ENCODE measurements at places on chromosomes 5 and 9.

- no peaks in the 10 kb centered on the region for H3K4me1 ChIP-seq
- no peaks in the 10 kb centered on the region for H3K36me3 ChIP-seq
- H3K4me3 ChIP-seq: no peak overlapping the region
- H3K27me3 ChIP-seq: no peaks in the 10 kb centered on the region
- DNase-seq: no peak
These were observed 164.4 kb downstream of the FOCAD start for GRCh38 chr9:20848490-20848889.

- H3K27me3 ChIP-seq: no peaks in the 10 kb centered on the region
- DNase-seq: no peak
- H3K36me3 ChIP-seq: no peaks in the 10 kb centered on the region
- H3K27ac ChIP-seq: no peak overlapping the region
- no peak overlapping the region for H3K4me3 ChIP-seq
These were observed 16.7 kb downstream of the CEL start for GRCh38 chr9:133078486-133078885.

- no peak overlapping the region for H3K4me3 ChIP-seq
- no peak for DNase-seq
- no peaks in the 10 kb centered on the region for H3K36me3 ChIP-seq
- H3K27me3 ChIP-seq: no peaks in the 10 kb centered on the region
- no peak overlapping the region for H3K27ac ChIP-seq
- H3K4me1 ChIP-seq: 0 out of 2 replicates have a peak, but pooled peaks cover 5% of the 10 kb centered on the region
These were observed 19.3 kb downstream of the RFK start for GRCh38 chr9:76374783-76375559.

DNA sequence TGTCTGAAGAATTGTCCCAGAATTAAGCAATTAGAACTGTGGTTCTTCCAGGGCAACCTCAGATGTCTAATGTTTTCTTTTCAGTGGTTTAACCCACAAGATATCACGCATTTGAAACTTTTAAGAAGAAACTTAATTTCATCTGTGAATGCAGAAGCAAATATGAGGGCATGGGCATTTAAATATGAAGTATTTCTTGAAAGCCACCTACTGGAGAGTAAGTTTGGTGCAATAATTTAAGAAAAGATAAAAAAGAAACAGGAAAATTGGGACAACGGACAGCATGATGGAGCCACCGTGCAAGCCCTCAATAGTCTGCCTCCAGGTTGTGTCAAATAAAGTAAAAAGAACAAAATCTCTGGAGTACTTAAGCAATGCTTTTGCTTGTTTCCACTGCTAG is 1.2 kb upstream of the CAPSL start:
- peaks cover 12% of the 10 kb centered on the region for H3K27me3 ChIP-seq
- H3K4me1 ChIP-seq: no peaks in the 10 kb centered on the region
- no peak overlapping the region for H3K4me3 ChIP-seq
- H3K36me3 ChIP-seq: no peaks in the 10 kb centered on the region
- DNase-seq: no peak

GRCh38 chr9:133996531-133997520 is 4.7 kb upstream of the VAV2 start:
- H3K4me3 ChIP-seq: no peak overlapping the region
- no peak overlapping the region for H3K27ac ChIP-seq
- no peaks in the 10 kb centered on the region for H3K27me3 ChIP-seq
- H3K36me3 ChIP-seq: no peaks in the 10 kb centered on the region
- DNase-seq: no peak
- peaks cover 19% of the 10 kb centered on the region for H3K4me1 ChIP-seq

DNA sequence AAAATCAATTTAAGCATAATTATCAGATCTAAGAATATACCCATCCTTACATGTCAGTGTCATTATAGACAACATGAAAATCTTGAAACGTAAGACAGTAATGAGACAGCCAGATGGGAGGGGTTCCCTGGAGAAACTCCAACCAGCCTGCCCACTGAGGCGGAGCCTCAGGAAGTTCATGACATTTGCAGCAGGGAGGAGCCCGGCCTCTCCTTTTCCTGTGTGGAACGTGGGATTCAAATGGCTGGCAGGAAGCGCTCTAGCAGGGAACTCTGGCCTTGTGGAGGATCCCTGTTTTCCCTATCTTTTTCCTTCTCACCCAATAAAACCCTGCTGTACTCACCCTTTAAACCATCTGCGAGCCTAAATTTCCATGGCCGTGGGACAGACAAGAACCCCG is 176.6 kb upstream of the KCNN2 start:
- no peaks in the 10 kb centered on the region for H3K27me3 ChIP-seq
- DNase-seq: no peak
- H3K36me3 ChIP-seq: no peaks in the 10 kb centered on the region
- H3K4me3 ChIP-seq: no peak overlapping the region
- no peak overlapping the region for H3K27ac ChIP-seq

DNA sequence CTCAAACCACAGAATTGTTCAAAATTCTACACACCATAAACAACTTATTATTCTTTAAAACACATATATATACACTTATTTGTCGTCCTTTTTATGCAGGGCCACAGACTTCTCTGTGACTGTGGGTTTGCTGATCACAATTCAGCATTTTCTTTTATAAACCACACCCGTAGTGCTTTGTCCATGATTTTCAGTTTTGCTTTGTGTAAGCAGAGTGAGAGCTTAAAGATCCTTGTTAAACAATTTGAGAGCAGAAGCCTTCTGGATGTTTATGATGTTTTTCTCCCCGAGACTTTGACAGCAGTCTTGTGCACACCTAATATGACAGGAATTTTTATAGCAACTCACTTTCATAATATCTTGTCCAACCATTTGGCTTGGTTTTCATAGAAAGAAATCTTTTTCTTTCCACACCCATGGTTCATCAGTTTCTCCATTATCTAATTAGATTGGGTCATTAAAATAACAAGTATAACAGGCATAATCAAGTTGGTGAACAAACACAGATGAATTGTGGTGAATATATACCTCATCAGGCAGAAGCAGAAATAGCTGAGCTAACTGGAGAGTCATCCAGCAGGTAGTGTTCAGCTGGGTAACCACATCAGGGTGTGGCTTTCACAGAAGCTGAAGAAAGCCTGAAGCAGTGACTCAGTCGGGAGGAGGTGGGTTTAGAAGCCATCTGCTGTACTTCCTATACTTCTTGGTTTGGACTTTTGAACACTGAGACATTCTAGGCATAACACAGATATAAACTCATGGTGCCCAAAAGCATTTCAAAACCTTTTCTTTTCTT is 232.8 kb downstream of the DOCK8 start:
- H3K36me3 ChIP-seq: no peaks in the 10 kb centered on the region
- H3K27me3 ChIP-seq: no peaks in the 10 kb centered on the region
- H3K27ac ChIP-seq: no peak overlapping the region
- no peak overlapping the region for H3K4me3 ChIP-seq
- H3K4me1 ChIP-seq: no peaks in the 10 kb centered on the region

- DNase-seq: no peak
- peaks cover 4% of the 10 kb centered on the region for H3K36me3 ChIP-seq
- no peak overlapping the region for H3K4me3 ChIP-seq
These were observed 51.2 kb downstream of the ZNF618 start for GRCh38 chr9:113927277-113927676.

GRCh38 chr5:148730270-148730669 is 75.9 kb upstream of the HTR4 start:
- DNase-seq: no peak
- no peaks in the 10 kb centered on the region for H3K36me3 ChIP-seq
- H3K4me1 ChIP-seq: peaks cover 15% of the 10 kb centered on the region
- H3K27ac ChIP-seq: peak overlapping the region; percentile 56
- no peaks in the 10 kb centered on the region for H3K27me3 ChIP-seq

GRCh38 chr9:91073049-91073810 is 271.6 kb downstream of the SYK start:
- no peak overlapping the region for H3K4me3 ChIP-seq
- no peak for DNase-seq
- no peaks in the 10 kb centered on the region for H3K36me3 ChIP-seq
- H3K27me3 ChIP-seq: no peaks in the 10 kb centered on the region
- no peak overlapping the region for H3K27ac ChIP-seq

GRCh38 chr9:27505744-27506161 is 18.3 kb upstream of the IFNK start:
- H3K27me3 ChIP-seq: no peaks in the 10 kb centered on the region
- peak overlapping the region; percentile 15 for H3K27ac ChIP-seq
- no peaks in the 10 kb centered on the region for H3K36me3 ChIP-seq
- no peak overlapping the region for H3K4me3 ChIP-seq
- H3K4me1 ChIP-seq: 0 out of 2 replicates have a peak, but pooled peaks cover 3% of the 10 kb centered on the region
- DNase-seq: no peak

DNA sequence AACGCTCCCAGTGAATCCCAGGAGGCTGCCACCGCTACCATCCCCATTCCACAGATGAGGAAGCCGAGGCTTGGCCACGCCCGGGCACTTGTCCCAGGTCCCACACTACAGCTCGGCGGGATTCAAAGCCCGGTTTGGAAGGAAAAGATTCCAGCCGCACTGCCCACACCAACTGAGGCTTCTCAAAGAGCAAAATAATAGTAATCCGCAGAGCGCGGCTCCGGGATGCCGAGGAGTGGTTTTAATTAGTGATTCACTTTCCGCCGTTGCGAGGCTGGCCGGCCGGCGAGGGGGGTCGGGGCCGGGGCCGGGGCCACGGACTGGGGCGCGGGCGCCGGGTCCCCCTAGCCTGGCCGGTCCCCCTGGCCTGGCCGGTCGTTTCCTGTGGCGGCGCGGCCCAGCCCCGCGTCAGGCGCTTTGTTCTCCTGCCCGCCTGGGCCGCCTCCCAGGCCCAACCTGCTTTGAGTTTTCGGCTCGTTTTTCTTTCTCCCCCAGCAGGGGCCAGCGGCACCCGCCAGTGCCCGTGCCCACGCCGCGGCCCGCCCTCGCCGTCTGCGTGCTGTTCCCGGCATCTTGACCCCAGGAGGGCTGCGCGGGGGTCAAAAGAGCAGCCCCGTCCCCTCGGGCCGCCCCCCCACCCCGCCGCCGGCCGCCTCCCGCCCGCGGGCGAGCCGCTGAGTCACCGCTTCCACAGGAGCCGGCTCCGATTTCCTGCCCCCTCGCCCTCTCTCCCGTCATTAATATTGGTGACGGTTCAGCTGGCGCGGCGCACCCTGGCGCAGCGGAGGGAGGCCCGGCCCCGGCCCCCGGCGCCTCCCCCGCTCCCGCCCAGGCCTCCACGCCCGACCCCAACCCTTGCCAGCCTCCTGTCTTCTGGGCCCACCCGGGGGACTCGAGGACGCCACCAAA is 31.2 kb downstream of the FGF18 start:
- no peaks in the 10 kb centered on the region for H3K4me1 ChIP-seq
- H3K36me3 ChIP-seq: no peaks in the 10 kb centered on the region
- no peaks in the 10 kb centered on the region for H3K27me3 ChIP-seq
- H3K27ac ChIP-seq: peak overlapping the region; percentile 54

DNA sequence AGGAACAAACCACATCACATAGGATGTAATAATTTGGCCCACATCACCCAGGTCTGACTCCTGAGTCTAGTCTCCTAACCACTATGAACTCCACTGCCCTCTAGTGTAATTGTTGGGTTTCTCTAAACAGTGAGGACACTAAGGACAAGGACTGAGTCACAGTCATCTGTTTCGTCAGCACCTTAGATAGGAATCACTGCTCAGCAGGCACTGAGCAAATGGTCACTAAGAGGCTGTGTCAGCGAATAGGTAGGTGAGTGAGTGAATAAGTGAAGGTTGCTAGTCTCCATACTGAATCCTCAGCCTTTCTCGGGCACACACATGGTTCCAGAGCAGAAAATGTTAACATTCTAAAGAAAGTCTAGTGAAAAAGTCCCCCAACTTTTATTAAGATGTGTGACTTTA is 278.6 kb downstream of the SPOCK1 start:
- peak; percentile 42 for DNase-seq
- no peak overlapping the region for H3K4me3 ChIP-seq
- no peak overlapping the region for H3K27ac ChIP-seq
- no peaks in the 10 kb centered on the region for H3K27me3 ChIP-seq
- no peaks in the 10 kb centered on the region for H3K36me3 ChIP-seq
- peaks cover 11% of the 10 kb centered on the region for H3K4me1 ChIP-seq

GRCh38 chr9:70607926-70608325 is 193.5 kb upstream of the KLF9 start:
- no peaks in the 10 kb centered on the region for H3K27me3 ChIP-seq
- H3K4me3 ChIP-seq: no peak overlapping the region
- no peak for DNase-seq
- no peaks in the 10 kb centered on the region for H3K36me3 ChIP-seq

DNA sequence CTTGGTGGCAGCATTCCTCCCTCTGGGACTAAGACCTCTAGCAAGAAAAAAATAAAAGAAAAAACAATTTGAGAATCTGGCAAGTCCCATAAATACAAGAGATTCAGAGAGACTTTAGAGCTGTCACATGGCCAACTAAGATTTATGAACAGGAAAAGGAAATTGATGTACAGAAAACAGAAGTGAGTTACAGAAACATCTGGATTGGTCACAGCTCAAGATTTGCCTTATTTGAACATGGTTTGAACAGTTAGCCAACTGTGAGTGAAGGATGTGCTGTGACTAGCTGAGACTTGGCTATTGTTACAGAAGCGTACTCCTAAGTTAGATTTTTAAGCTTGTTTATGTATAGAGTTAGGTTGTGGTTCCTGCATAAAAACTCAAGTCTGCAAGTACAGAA is 340.2 kb downstream of the SLCO4C1 start:
- DNase-seq: no peak
- no peaks in the 10 kb centered on the region for H3K4me1 ChIP-seq
- no peak overlapping the region for H3K4me3 ChIP-seq
- H3K27ac ChIP-seq: no peak overlapping the region

GRCh38 chr5:111255169-111255568 is 31.0 kb downstream of the CAMK4 start:
- no peak overlapping the region for H3K4me3 ChIP-seq
- H3K27ac ChIP-seq: no peak overlapping the region
- no peak for DNase-seq
- H3K36me3 ChIP-seq: no peaks in the 10 kb centered on the region
- H3K27me3 ChIP-seq: no peaks in the 10 kb centered on the region
- H3K4me1 ChIP-seq: peaks cover 13% of the 10 kb centered on the region

GRCh38 chr5:91121347-91121993 is 261.6 kb downstream of the ARRDC3 start:
- peaks cover 46% of the 10 kb centered on the region for H3K4me1 ChIP-seq
- H3K27ac ChIP-seq: no peak overlapping the region
- no peaks in the 10 kb centered on the region for H3K27me3 ChIP-seq
- DNase-seq: no peak

GRCh38 chr5:72368271-72368670 is 48.1 kb downstream of the PTCD2 start:
- H3K36me3 ChIP-seq: no peaks in the 10 kb centered on the region
- no peaks in the 10 kb centered on the region for H3K27me3 ChIP-seq
- no peak for DNase-seq
- peaks cover 10% of the 10 kb centered on the region for H3K4me1 ChIP-seq
- no peak overlapping the region for H3K4me3 ChIP-seq

DNA sequence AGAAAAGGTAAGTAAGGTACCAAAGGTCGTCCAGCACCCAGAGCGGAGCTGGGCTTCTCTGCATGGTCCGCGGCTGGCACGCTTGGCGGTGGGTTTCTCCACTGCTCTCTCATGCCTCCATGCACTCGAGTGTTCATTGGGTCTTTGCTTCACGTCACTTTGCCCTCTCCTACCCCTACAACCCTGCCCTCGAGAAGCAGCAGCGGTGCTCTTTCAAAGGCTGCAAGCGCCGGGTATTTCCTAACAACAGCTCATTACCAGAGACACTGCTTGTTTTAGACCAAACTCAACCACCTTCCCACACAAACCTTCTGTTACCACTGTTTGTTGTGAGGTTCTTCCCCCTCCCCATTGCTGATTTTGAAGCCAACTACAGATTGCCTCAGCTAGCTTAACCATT is 21.5 kb upstream of the ZBTB34 start:
- H3K27ac ChIP-seq: no peak overlapping the region
- H3K27me3 ChIP-seq: no peaks in the 10 kb centered on the region
- H3K36me3 ChIP-seq: peaks cover 16% of the 10 kb centered on the region
- H3K4me3 ChIP-seq: no peak overlapping the region
- peaks cover 10% of the 10 kb centered on the region for H3K4me1 ChIP-seq
- DNase-seq: no peak

Measured in SK-N-SH (cell line).